ENCODE measurements at places on chromosomes 7 and 10.

DNA sequence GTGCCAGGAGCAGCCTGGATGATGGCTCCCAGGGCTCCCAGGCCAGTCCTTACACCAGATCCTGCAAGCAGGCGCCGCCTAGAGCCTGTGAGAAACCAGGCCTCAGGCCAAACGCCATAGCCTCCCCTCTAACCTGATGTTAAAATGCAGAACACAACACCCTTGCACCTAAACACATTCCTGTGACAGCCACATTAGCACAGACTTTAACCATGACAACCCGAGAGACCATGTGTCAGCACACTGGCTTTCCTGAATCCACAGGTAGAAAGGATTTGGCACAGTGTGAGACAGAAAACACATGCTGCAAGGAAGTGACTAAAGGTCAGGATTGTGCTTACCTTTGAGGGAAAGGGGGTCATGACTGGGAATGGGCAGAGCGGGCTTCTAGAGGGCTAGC lies 59.9 kb downstream of the SGMS1 start:
- no peak for DNase-seq

GRCh38 chr10:131909014-131909808 lies 8.4 kb downstream of the PPP2R2D start:
- DNase-seq = no peak

- DNase-seq = no peak
These were observed 123.8 kb upstream of the INHBA start for GRCh38 chr7:41826641-41827040.

GRCh38 chr10:47184724-47185330 lies 115.2 kb upstream of the GDF10 start:
- no peak for DNase-seq

GRCh38 chr7:137040745-137041144 lies 172.3 kb downstream of the CHRM2 start:
- no peak for DNase-seq

- DNase-seq = no peak
These were observed 43.7 kb downstream of the FAM53B start for GRCh38 chr10:124700293-124701037.

DNA sequence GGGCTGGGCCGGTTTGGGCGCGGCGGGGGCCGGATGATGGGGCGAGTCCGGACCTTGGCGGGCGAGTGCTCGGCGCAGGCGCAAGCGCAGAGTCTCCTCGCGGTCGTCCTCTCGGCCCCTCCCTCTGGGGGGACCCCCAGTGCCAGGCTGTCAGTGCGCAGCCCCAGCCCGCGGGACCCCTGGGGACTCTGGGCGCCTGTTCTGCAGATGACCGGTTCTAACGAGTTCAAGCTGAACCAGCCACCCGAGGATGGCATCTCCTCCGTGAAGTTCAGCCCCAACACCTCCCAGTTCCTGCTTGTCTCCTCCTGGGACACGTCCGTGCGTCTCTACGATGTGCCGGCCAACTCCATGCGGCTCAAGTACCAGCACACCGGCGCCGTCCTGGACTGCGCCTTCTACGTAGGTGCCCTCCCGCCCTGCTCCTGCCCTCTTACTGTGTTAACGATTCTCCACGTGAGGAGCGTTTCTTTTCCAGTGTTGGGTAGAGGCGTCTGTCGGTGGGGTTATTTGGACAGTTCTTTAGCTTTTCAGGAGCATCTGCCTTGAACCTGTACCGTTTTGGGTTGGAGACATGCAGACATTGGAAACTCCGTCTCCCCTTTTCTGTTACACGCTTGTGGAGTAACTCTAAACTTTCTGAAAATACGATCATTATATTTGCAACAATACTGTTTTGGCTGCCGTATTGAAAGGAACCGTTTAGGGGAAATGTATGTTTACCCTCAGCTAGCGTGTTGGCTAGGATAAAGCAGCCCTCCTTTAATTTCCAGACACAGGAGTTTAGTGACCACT lies 706 bp downstream of the BUB3 start:
- peak; percentile 25 for DNase-seq

DNA sequence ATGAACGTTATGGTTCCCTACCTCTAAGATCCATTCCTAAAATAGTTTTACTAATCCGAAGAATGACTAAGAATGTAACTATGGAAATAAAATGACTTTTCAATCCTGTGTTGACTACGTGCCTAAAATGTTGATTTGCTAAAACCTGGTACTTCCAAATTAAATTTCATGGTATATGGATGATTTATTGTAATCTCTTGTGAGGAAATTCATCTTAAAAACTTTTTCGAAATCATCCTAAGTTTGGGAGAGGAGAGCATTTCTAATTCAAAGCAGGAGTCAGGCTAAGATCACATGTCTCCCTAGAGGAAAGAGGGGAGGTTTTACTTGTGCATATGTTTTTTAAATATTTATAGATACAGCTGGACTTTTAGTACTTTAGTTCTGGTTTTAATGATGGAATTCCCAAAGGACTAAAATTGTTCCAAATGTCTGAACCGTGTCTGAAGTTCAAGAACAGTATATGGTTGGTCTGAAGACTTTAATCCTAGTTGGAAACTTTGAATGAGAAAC lies 483.9 kb downstream of the AUTS2 start:
- no peak for DNase-seq

- DNase-seq = no peak
These were observed 32.6 kb upstream of the AGMO start for GRCh38 chr7:15594461-15594860.

DNA sequence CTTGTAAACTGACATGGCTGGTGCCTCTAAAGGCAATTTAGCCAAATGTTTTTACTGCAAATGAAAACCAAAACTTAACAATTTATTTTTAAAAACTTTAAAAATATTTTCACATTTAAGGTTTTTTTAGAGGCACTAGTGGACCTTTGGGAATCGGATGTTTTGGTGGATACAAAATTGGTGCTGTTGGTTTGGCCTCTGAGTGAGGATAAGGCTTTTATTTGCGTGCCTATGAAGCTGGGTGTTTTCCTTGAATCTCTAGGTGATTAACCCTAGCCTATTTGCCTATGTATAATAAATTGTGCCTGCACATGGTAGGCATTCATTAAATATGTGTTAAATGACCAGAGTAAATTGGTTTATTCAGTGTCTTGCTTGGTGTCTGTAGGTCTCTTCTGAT lies 2.9 kb upstream of the SGCE start:
- DNase-seq = no peak

GRCh38 chr10:104066945-104067344 lies 18.7 kb downstream of the COL17A1 start:
- no peak for DNase-seq

DNA sequence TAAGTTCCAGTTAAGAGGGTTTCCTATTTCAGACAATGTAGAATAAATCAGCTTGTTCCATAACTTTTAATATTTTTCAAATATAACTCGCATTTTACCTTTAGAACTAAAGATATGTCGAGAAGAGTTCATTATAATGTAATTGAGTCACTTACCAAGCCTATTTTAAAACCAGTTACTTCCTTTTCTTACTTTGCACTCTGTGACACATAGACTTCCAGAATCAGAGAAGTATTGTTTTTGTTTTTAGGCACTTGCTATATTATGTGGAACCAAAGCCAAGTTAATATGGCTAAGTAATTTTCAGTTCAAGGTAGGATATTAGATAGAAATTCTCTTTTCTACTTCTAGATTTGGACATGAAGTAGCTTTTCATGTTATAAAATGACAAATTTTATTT lies 182.7 kb upstream of the PRPS1L1 start:
- DNase-seq = no peak

DNA sequence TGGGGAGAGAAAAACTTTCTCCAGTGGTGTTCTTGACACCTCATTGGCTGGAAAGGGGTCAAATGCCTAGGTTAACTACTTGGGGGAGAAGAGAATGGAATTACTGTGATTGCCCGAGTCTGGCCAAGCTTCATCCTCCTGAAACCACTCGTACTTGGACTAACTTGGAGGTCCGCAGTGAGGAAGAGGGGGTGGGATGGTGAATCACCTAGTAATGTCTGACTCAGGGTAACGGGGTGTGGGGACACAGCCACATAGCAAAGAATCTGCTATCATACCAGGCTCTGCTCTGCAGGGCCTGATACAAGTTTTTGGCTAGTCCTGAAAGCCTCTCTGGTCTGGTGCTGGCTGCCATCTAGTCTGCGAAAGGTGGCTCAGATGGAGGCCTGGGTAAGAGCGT lies 190.9 kb downstream of the RPS24 start:
- no peak for DNase-seq

GRCh38 chr10:68327889-68328786 lies 3.7 kb upstream of the HNRNPH3 start:
- peak; percentile 78 for DNase-seq

GRCh38 chr10:34809796-34810195 lies 5.3 kb downstream of the PARD3 start:
- no peak for DNase-seq

GRCh38 chr10:10209167-10209566 lies 808.5 kb upstream of the CELF2 start:
- peak; percentile 9 for DNase-seq

DNA sequence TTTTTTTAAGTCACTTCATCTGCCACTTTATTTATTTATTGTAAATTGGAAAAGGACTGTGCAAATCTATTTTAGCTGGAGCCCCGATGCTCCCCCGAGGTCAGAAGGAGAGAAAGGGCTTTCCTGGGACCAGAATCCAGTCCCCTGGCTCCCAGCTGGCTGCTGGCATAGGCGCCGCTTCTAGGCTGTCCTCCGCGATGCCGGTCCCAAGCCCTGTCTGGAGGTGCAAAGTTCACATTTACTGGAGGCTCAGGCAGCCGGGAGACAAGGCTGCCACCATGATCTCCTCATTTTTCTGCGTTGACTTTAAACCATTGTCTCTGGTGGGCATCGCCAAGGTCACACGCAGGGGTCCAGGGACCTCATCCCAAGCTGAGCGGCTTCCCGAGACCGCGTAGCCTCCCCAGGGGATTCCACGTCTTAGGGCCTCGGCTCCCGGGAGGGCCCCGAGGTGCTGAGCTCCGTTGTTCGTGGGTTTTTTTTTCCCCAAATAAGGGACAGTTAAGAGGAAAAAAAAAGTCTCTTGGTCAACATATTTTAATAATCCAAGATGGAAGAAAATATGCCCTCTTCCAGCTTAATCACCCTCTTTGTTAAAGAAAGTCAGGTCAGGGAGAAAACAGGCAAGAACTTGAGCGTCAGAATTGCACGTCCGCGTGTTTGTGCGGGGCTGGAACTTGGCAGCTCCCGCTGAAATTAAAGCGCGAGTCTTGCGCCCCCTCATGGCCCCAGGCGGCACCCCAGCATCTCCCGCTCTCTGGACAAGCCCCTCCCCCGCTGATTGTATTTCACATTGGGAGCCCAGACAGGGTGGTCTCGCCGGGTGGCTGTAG lies 11.9 kb downstream of the RGR start:
- no peak for DNase-seq

- DNase-seq = no peak
These were observed 65.9 kb downstream of the AMPH start for GRCh38 chr7:38565289-38565688.

All from H4 (cell line).